ENCODE measurements at places on chromosomes 4 and X. TPM values are rescaled to one million over a fixed set of nuclear protein-coding genes. Genes with fewer than 3 reads are reported as not detected.

The CHRNA9 gene
- not detected for total RNA-seq

The CSN3 gene
- total RNA-seq, result not detected

The PPP4R3C gene
- not detected for total RNA-seq

The CT45A5 gene
- total RNA-seq, result not detected

The SPIN2A gene
- 1.3 TPM for total RNA-seq

The IL15 gene
- total RNA-seq, result 2.7 TPM

The APLN gene
- total RNA-seq, result 1.1 TPM

The EIF4E gene
- 89.7 TPM for total RNA-seq

The LDOC1 gene
- not detected for total RNA-seq

The HSFX1 gene
- total RNA-seq, result 1.0 TPM

The HPGDS gene
- total RNA-seq, result not detected

The PCDH18 gene
- 10.8 TPM for total RNA-seq

The SUPT20HL2 gene
- not detected for total RNA-seq

The ZNF732 gene
- not detected for total RNA-seq

The PDLIM3 gene
- 0.10 TPM for total RNA-seq

The PDCL2 gene
- not detected for total RNA-seq

The UGT2A1 gene
- not detected for total RNA-seq

The HSFX2 gene
- total RNA-seq, result 0.26 TPM

The TBC1D19 gene
- total RNA-seq, result 2.2 TPM

The PPM1K gene
- total RNA-seq, result 2.1 TPM

The IQCM gene
- not detected for total RNA-seq

The LARP7 gene
- 21.7 TPM for total RNA-seq

The AKAP4 gene
- total RNA-seq, result not detected

The AFM gene
- not detected for total RNA-seq

The ARMCX6 gene
- 43.6 TPM for total RNA-seq

The ARHGEF6 gene
- 35.5 TPM for total RNA-seq

The PCDH19 gene
- total RNA-seq, result 0.08 TPM

The C4orf46 gene
- total RNA-seq, result 12.2 TPM

The ASB9 gene
- total RNA-seq, result 6.5 TPM

The FSTL5 gene
- 0.67 TPM for total RNA-seq

The BGN gene
- 2.9 TPM for total RNA-seq

The MAGEA4 gene
- not detected for total RNA-seq

The DCLK2 gene
- total RNA-seq, result 9.5 TPM

The PDK3 gene
- total RNA-seq, result 5.5 TPM

The NLRP2B gene
- not detected for total RNA-seq

The KLHL13 gene
- 0.82 TPM for total RNA-seq

The NWD2 gene
- not detected for total RNA-seq

The MSX1 gene
- total RNA-seq, result 3.4 TPM

The BST1 gene
- total RNA-seq, result 3.0 TPM

The ATP1B4 gene
- not detected for total RNA-seq

The AMTN gene
- total RNA-seq, result not detected

Data from Panc1 (cell line).